ENCODE measurements at places on chromosomes 5 and 9. TPM values are rescaled to one million over a fixed set of nuclear protein-coding genes. Genes with fewer than 3 reads are reported as not detected.

DNA sequence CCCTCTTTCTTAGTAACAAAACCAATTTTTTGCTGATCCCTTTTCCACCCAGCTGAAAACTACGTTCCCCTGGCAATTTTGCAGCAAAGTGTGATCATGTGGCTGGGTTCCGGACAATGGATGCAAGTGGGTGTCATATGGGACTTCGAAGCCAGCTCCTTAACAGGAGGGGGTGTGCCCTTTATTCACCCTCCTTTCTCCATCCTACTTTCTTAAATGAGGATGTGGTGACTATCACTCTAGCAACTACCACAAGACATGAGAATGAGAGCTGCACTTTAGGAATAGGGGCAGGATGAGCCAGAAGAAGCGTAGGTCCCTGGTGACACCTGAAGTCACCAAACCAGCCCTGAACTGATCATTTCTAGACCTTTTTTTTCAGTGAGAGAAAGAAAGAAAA, 58.9 kb downstream of the IRF1 start:
- DNase-seq, result no peak

DNA sequence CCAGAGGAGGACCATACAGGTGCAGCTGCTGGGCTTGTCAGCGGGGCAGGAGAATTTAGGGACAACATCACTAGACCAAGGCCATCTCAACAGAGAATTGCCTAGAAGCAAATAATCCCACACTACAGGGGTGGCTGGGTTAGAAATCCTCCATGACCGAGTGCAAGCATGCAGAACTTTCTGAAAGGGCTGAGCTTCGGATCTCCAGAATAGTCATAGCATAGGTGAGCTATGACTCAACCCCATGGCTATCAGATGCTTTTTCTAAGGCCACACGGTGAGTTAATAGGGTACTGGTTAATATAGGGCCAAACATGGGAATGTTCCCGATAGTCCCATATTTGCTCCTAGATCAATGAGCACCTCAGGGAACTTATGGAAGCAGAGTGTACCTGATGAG, 4.2 kb downstream of the KCNIP1 start:
- DNase-seq, result no peak

The PCDHB2 gene
- 33.7 TPM for total RNA-seq

DNA sequence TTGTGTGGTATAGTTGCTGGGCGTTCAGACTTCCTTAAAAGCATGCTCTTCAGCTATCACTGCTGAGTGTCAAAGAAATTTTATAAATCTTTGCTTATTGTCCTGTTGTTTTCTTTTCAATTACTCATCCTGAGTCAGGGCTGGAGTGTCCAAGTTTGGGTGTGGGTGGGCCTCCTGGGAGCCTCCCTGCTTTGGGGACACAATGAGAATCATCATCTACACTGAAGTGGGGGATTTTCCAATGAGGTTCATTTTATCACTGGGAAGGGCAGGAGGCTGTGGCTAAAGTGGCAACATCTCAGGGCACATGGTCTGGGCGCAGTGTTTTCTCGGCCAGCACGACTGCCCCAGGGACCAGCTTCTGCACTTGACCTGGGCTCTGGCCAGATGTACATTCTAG, 19.5 kb downstream of the GFPT2 start:
- no peak for DNase-seq

The SPAG8 gene
- 14.2 TPM for total RNA-seq

GRCh38 chr5:179275941-179276837, 69.1 kb downstream of the ADAMTS2 start:
- no peak for DNase-seq

The ZNF618 gene
- 23.7 TPM for total RNA-seq

The NUTM2G gene
- not detected for total RNA-seq

- no peak for DNase-seq
These were observed 35.5 kb downstream of the MED10 start for GRCh38 chr5:6342689-6343315.

DNA sequence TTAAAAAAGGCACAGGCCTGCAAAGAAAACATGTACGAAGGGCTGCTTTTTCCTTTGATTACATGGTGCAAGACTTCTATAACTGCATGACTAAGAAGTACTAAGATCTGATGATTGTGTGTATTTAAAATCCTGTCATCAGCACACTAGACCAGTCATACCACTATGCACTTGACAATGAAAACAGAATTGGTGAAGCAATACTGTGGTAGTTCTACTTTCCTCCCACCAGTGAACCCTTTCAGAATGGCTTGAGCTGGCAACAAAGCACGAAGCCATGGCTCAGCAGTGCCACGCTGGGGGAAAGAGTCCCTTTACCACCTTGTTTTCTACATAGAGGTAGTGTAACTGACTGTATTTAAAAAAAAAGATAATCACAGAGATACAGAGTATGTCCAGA, 49.0 kb upstream of the POU5F2 start:
- no peak for DNase-seq

DNA sequence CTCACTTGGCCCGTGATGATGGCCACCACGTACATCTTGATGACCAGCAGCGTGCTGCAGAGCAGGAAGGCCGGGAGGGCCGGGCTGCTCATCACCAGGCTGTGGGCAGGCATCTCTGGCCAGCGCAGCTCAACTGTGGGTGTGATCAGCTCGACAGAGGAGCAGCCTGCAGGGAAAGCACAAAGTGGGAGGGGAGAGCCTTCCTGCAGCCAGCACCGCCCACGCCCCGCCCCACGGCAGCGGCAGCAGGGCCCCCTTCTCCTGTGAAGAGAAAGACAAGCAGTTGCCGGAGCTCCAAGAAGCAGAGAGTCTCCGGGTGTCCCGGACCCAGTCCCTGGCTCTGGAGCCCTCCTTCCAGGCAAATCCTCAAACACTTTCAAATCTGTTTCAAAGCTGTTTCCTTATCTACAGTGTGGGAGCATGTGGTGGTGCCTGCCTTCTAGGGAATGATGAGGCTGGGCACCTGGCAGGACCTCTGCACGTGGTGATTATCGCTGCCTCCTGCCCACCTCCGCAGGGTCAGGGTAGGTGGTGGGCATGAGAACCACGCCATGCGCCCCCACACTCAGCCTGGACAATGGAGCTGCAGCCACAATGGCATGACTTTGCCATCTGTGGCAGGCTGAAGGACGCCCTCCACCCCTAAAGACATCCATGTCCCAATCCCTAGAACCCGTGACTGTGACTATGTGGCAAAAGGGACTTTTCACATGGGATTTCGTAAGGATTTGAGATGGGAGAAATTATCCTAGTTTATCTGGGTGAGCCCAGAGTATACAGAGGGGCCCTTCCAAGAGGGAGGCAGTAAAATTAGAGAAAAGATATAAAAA, at the start of gene PTGES:
Gene PTGES (minus strand): TSS at position 143 of the 830 bp plus-strand sequence. CDS start 30 bp downstream, at position 113.
- peak; percentile 83 for DNase-seq

The OR1J2 gene
- total RNA-seq, result not detected

- no peak for DNase-seq
These were observed 275.1 kb downstream of the SLF1 start for GRCh38 chr5:94893412-94894135.

- no peak for DNase-seq
These were observed 385.2 kb downstream of the SPOCK1 start for GRCh38 chr5:137113939-137114338.

- DNase-seq, result no peak
These were observed 36.7 kb downstream of the ZNF618 start for GRCh38 chr9:113912816-113913215.
